Stimulated activated naive CD8-positive, alpha-beta T cell treated with anti-CD3 and anti-CD28 coated beads, Interleukin-15, amount 100 ng/mL, for 72 hours (primary cell): ENCODE measurements at places on chromosomes 5 and 9.

GRCh38 chr5:122153230-122153629 lies 23.9 kb downstream of the ZNF474 start:
- no peak for DNase-seq

GRCh38 chr5:116738239-116738614 lies 163.6 kb upstream of the SEMA6A start:
- DNase-seq: no peak

GRCh38 chr5:144548936-144549335 lies 378.3 kb downstream of the KCTD16 start:
- DNase-seq: no peak

GRCh38 chr5:81140943-81141342 lies 92.2 kb upstream of the CKMT2 start:
- no peak for DNase-seq

- no peak for DNase-seq
These were observed 63.5 kb downstream of the MEF2C start for GRCh38 chr5:88819301-88819999.

DNA sequence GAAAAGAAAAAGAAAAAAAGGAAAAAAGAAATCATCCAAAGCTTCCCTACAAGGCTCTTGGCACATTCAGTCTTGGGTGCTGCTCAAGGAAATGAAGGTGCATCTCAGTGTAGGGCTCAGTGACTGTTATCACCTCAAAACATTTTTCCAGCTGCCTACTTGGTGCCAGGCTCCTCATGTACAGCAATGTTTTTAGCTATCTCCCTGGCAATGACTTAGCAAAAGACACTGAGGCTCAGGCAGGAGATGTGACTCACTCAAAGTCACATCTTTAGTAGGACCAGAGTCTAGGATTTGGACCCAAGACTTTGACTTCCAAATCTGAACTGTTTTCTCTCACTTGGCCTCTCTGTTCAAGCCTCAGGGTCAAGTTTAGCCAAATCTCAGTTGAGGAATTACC lies 264.2 kb downstream of the CRB2 start:
- DNase-seq: no peak

- no peak for DNase-seq
These were observed 18.2 kb downstream of the SLC22A5 start for GRCh38 chr5:132387640-132388117.

DNA sequence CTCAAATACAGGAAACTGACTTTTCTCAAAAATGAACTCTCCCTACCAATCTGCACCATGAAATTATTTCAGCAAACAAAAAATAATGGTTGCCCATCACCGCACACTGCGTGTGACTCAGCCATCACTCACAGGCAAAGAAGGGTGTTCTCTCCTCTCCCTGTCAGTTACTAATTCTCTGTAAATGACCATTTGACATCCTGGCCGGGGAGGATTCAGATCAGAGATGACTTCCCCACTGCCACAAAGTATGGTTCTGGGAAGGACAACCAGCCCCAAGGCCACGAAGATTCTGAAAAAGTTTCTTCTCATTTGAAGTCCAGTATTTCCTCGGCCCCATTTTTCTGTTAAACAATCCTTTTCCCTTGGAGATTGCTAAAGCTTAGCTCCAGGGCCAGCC lies 199.4 kb downstream of the AUH start:
- peak; percentile 48 for DNase-seq

DNA sequence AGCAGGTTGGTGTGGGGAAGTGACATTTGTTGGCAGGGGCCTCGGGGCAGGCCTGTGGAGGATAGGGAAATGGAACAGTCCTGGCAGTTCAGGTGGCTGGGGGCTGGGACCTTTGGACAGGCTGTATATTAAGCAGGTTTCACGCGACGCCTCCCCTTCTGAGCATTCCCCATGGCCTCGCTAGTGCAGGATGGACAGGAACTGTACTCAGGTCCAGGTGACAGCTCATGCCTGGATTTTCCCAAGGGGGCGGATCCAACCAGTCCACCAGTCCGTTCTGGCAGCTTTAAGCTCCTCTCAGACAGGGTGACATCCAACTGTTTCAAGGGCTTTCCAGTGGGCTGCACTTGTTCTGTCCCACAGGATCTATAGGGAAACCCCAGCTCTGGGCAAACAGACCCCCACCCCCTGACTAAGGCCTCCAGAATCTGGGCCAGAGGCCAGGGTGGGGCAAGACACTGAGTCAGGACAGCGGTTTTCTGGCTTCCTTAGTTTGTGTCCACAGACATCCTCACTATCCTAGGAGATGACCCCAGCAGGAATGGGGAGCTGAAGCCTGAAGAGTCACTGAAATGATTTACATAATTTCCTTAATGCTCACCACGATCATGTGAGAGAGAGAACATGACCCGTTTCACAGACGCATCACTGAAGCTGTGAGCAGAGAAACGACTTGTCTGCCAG lies 20.9 kb downstream of the CSF2 start:
- DNase-seq: no peak

DNA sequence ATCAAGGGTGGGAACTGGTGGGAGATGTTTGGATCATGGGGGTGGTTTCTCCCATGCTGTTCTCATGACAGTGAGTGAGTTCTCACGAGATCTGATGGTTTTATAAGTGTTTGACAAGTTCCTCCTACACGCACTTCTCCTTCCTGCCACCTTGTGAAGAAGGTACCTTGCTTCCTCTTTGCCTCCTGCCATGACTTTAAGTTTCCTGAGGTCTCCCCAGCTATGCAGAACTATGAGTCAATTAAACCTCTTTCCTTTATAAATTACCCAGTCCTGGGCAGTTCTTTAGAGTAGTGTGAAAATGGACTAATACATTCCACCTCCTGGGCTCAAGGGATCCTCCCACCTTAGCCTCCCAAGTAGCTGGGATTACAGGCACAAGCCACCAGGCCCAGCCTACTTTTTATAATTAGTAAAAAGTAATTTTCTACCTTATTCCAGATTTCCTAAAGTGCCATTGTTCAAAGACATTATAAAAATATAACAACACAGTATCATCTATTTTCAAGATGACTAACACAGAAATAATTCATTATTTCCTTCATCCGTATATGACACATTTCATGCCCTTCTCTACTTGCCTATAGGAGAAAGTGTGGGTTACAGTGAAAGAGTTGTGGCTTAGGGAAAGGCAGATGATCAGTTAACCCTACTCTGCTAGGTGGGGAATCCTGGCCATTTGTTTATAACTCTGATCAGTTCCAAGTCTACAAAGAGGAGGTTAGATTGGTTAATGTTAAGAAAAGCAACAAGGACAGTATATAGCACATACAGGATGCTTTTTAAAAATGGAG lies 99.9 kb downstream of the TTC39B start:
- no peak for DNase-seq

DNA sequence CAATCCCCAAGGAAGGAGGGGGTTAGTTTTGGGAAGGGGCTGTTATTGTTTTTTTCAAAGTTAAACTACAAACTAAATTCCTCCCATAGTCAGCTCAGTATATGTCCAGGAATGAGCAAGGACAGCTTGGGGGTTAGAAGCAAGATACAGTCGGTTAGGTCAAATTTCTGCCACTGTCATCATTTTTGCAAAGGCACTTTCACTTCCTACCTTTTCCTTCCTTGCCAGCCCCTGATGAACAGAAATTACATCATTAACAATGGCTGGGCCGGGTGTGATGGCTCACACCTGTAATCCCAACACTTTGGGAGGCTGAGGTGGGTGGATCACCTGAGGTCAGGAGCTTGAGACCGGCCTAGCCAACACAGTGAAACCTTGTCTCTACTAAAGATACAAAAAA lies 51.5 kb upstream of the HRH2 start:
- no peak for DNase-seq

- no peak for DNase-seq
These were observed 78.0 kb downstream of the YIPF5 start for GRCh38 chr5:144092508-144092907.

GRCh38 chr9:3850098-3850497 lies 324.3 kb upstream of the RFX3 start:
- no peak for DNase-seq

GRCh38 chr9:79014929-79015699 lies 556.7 kb upstream of the TLE4 start:
- DNase-seq: no peak

- no peak for DNase-seq
These were observed 61.7 kb downstream of the KLF9 start for GRCh38 chr9:70352802-70353201.

DNA sequence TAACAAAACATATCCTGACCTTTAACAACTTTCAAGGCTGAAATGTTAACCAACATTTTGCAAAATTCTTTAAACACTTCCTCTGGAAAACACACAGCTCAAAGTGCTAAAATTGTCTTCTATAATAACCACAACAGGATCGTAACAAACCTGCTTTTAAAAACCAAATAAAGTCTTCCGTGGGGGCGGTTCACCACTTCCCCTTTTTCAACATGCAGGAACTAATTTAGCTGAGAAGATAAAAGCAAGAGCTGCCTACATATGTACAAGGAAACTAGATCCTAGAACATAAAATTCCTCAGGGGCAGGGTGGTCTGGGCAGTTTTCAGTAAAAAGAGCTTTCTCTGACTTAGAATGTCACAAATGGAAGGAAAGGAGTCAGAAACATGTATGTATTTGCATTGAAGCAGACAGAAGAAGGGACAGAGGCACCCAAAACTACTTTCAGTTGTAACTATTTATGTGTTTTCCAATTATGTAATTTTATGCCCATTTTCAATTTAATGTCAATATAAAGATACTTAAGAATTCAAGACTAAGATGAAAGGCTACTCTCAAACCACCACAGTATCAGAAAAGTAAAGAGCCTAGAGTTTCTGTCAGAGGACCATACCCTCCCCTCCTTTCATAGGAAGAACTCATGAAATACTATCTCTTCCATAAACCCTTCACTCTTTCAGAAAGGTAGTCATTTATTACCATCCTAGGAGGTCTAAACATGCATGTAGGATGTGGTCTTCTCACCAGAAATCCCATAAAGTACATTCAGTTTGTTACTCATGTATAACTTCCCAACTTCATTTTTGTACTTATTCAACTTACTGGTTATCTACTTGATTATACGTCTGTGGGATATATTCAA lies 185.9 kb upstream of the RASA1 start:
- peak; percentile 24 for DNase-seq
